SJCRH30 (cell line): ENCODE measurements at places on chromosomes 4 and X.

DNA sequence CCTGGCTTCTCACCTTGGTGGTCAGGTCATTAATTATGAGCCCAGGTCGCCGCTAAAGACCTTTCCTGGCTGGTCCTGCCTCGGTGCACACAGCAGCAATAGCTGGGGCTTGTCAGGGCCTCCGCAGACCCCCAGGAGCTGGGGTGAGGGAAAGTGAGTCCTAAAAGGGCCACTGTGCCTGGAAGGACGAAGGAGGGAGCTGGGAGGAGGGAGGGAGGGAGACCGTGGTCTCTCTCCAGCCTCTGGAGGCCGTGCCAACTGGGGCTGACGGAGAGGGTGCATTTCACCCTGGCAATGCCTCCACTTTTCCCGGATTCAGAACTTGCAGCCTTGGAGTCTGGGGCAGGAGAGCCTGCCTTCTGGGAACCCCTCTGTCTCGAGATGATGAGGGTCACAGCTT, 60.4 kb downstream of the CRLF2 start:
- H3K4me3 ChIP-seq, result no peak overlapping the region
- no peak overlapping the region for H3K27ac ChIP-seq
- no peaks in the 10 kb centered on the region for H3K36me3 ChIP-seq
- no peak for DNase-seq

DNA sequence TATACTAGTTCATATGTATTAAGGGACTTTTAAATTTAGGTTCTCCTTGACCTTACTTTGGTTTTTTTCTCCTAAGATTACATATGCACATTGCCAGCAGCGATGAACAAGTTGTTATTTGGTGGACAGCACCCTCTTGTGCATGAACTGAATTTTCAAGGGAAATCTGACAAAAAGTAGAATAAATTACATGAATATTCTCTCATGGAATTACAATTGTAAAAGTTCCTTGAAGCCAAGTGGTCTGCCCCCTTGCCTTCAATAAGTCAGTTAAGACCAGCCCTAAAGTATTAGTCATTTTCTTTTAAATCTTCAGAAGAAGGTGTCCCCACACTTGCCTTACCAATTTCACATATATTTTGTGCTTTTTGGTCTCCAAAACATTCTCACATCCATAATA, 30.7 kb upstream of the SMARCA5 start:
- H3K36me3 ChIP-seq, result no peaks in the 10 kb centered on the region
- DNase-seq, result peak; percentile 6

GRCh38 chr4:52904421-52904820, 42.3 kb downstream of the RASL11B start:
- no peaks in the 10 kb centered on the region for H3K36me3 ChIP-seq
- DNase-seq, result no peak
- H3K27me3 ChIP-seq, result no peaks in the 10 kb centered on the region
- H3K4me3 ChIP-seq, result no peak overlapping the region
- no peak overlapping the region for H3K27ac ChIP-seq

DNA sequence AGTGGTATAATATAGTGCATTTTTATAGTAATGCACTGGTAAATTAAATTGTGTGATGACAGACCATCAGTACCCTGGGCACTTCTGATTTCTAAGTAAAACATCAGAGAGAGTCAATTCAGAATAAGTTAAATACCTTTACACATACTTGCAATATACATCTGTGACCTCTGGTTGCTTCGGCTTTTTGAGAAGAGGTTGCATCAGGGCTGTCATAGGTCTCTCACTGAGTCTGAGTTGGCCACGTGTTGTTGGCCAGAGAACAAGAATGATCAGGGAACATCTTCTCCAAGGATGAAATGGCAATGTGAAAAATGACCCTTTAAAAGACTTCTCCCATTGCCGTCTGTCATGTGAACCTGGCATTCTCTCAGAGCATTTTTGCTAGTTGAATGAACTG, 36.9 kb upstream of the PUDP start:
- no peaks in the 10 kb centered on the region for H3K27me3 ChIP-seq
- no peak overlapping the region for H3K27ac ChIP-seq
- H3K36me3 ChIP-seq, result no peaks in the 10 kb centered on the region
- DNase-seq, result no peak

GRCh38 chr4:71545168-71545567, 206.3 kb downstream of the SLC4A4 start:
- H3K4me1 ChIP-seq, result no peaks in the 10 kb centered on the region
- DNase-seq, result no peak
- no peaks in the 10 kb centered on the region for H3K36me3 ChIP-seq
